Activated naive CD4-positive, alpha-beta T cell treated with anti-CD3 and anti-CD28 coated beads, Interleukin-2, amount 10 ng/mL, durations not matched to agents 7 days and 5 days (primary cell): ENCODE measurements at places on chromosomes 3 and 15.

GRCh38 chr3:128480717-128481437 is 12.1 kb downstream of the GATA2 start:
- DNase-seq, result no peak

GRCh38 chr3:123154020-123154985 is 47.4 kb upstream of the SEC22A start:
- DNase-seq, result no peak

GRCh38 chr3:14329116-14329830 is 73.1 kb upstream of the SLC6A6 start:
- no peak for DNase-seq

DNA sequence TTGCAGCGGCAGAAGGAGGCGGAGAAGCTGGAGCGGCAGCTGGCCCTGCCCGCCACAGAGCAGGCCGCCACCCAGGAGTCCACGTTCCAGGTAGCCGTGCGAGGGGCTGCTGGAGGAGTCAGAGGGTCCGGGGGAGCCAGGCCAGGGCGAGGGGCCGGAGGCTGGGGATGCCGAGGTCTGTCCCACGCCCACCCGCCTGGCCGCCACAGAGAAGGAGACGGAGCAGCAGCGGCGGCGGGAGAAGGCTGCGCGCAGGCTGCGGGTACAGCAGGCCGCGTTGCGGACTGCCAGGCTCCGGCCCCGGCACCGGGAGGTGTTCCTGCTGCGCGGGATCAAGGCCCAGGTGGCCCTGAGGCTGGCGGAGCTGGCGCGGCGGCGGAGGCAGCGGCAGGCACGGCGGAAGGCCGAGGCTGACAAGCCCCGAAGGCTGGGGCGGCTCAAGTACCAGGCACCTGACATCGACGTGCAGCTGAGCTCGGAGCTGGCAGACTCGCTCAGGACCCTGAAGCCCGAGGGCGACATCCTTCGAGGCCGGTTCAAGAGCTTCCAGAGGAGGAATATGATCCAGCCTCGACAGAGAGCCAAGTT is 625.0 kb downstream of the MCTP2 start:
- DNase-seq, result no peak

GRCh38 chr15:101183226-101183930 is 68.5 kb downstream of the CHSY1 start:
- DNase-seq, result no peak

- DNase-seq, result no peak
Measured at GRCh38 chr15:48710952-48711495, 65.5 kb upstream of the FBN1 start.

DNA sequence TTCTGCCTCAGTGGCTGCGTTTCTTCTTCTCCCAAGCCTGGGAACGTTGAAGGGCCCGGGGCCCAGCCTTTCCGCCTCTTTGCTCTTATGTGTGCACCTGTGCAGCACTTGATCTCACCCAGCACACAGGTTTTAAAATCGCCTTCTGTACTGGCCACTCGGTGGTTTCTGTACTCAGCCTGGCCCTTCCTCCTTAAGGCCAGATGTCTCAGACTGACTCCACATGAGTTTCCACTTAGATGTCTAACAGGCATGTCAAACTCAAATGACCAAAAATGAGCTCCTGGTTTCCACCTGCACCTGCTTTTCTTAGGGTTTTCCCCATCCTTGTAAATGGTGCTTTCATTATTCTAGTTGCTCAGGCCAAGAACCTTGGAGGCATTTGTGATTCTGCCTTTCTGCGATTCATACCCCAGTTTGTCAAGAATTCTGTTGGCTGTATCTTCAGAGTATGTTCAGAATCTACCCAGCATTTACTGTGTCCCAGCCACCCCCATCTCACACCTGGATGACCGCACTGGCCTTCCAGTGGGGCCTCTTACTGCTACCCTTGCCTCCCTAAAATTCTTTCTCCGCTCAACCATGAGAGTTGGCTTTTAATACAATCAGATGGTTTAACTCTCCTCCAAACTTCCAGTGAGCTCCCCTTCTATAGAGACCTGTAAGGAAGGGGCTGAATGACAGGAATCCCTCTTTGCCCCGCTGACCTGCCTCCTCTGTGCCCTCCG is 2.2 kb upstream of the TRAK1 start:
- no peak for DNase-seq

DNA sequence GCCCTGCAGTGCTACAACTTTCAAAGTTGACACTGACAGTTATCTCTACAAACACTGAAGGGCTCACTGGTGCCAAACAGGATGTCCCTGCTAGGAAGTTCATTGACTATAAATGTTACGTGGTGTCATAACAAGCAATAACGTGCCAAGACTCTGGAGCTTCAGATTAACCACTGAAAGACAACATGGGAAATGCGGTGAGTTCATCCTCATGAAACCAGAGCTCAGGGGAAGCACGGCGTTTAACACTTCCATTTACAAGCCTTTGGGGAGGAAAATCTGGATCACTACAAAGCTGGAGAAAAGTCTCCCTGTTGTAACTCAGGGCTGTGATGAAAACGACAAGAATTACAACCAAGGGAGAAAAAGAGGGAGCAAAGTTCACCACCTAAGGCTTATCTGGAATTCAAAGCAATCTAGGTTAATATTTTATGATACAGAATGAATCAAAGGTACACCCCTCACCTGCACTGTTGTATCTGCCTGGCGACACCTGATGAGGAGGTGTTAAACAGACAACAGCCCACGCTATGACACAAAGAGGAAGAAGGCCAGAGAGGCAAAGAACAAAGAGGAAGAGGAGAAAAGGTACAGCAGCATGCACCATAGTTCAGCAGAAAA is 27.0 kb downstream of the SHQ1 start:
- DNase-seq, result peak; percentile 31

DNA sequence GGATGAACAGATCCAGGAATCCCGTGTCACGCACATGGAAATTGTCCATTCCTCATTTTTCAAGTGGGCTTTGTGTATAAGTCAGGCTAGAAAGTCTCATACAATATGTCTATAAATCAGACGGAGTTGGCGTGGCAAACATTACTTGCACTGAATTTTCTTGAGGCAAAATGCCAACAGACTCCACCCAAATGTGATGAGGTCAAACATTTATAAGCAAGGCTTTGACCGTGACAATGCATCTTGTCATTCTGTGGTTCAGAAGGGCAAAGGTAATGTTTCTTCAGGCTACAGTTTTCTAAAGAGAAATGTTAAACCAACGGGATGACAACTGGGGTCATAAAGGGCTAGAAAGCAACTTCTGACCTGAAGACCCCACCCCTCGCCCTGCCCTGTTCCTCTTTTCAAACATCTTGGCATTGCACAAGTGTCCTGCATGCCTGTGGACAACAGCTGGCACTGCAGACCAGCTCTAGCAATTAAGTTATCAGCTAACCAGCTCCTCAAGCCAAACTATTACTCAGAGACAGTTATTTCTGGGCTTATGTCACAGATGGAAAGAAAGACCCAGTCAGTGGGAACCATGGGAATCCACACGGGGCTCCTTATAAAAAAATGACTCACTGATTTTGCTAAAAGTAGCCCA is 36.5 kb upstream of the SPTBN5 start:
- no peak for DNase-seq

- no peak for DNase-seq
Measured at GRCh38 chr3:107368654-107369398, 8.4 kb upstream of the CCDC54 start.

DNA sequence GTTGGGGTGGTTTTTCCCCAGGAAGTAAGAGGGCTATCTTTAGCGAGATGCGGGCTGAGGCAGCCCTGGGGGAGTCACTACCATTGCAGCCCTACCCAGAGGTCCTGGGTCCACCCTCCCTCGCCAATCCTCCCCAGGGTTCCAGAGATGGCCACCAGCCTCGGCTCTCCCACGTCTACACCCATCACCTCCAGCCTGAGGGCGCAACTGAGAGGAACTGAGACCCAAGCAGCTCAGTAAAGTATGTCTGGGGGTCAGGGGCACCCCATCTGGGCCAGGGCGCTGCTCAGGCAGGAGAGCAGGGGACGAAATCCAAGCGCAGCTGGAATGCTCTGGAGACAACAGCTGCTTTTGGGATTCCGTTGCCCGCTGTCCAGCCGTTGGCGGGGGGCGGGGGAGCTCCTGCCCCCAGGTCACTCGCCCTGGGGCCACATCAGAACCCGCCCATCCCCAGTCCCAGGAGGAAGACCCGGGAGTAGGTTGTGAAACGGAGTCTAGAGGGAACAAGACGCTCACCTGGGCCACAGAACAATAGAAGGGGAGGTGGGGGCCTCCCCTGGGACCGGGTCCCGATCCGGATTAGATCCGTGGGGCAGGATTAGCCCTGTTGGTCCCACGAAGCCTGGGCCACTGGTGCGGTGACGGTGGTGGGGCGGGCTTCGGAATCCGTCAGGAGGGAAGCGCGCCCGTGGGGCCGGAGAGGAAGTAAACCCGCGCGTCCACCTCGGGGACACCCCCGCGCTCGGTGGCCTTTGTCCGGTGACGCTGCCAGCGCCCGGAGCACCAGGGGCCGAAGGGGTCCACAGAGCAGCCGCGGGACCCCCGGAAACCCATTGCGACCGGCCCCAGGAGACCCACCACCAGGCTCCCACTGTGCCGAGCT is 1.4 kb upstream of the NDUFAF3 start:
- DNase-seq, result peak; percentile 59

- DNase-seq, result no peak
Measured at GRCh38 chr3:60386306-60386705, 864.9 kb downstream of the FHIT start.

- DNase-seq, result no peak
Measured at GRCh38 chr15:71656425-71656824, 153.9 kb upstream of the NR2E3 start.

GRCh38 chr3:96334779-96335178 is 479.6 kb upstream of the EPHA6 start:
- DNase-seq, result no peak

GRCh38 chr3:10723991-10724390 is 92.0 kb upstream of the SLC6A11 start:
- DNase-seq, result no peak

DNA sequence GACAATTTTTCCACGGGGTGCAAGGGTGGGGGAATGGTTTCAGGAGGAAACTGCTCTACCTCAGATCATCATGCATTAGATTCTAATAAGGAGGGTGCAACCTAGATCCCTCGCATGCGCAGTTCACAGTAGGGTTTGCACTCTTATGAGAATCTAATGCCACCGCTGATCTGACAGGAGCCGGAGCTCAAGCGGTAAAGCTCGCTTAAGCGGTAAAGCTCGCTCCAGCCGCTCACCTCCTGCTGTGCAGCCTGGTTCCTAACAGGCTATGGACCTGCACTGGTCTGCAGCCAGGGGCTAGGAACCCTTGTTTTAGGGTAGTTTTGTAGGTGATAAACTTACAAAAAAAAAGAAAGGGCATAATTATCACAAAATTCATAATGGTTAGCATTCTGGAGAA is 53.9 kb upstream of the RYR3 start:
- no peak for DNase-seq

GRCh38 chr15:64746356-64746755 is 29.0 kb downstream of the RBPMS2 start:
- DNase-seq, result no peak

GRCh38 chr3:64022451-64023186 is 675 bp downstream of the PSMD6 start:
- DNase-seq, result peak; percentile 39

GRCh38 chr3:75303741-75304140 is 360.4 kb upstream of the FRG2C start:
- DNase-seq, result no peak

DNA sequence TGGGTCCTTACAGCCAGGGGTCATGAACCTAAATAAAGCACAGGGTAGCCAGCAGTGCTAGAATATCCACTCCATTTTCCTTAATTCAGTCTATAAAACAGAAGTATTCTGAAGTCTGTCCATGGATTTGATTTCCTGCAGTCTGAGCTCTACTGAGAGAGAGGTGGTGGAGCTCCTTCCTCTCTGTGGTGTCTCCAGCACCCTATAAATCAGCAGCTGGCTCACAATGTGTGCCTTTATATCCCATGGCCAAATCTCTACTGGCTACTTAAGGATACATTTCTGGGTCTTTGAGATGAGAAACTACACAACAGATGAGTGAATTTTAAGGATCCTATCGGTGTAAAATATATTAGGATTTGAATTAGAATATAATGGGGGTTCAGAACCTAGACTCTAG is 339.9 kb upstream of the RBMS3 start:
- no peak for DNase-seq

DNA sequence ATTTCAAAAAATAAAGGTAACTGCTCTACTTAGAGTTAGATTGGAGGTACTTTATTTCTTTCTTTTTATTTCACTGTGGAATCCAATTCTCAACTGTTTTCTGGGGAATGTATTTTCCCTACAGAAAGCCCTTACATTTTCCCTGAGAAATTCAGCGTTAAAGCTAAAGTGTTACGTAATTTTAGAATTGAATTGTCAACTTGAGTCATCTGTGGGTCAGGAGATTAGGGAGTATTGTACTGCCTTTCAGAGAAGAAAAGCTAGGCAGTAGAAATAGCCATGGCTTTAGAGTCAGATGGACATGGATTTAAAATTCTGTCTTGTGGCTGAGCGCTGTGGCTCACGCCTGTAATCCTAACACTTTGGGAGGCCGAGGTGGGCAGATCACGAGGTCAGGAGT is 728.6 kb downstream of the ROBO1 start:
- DNase-seq, result no peak

DNA sequence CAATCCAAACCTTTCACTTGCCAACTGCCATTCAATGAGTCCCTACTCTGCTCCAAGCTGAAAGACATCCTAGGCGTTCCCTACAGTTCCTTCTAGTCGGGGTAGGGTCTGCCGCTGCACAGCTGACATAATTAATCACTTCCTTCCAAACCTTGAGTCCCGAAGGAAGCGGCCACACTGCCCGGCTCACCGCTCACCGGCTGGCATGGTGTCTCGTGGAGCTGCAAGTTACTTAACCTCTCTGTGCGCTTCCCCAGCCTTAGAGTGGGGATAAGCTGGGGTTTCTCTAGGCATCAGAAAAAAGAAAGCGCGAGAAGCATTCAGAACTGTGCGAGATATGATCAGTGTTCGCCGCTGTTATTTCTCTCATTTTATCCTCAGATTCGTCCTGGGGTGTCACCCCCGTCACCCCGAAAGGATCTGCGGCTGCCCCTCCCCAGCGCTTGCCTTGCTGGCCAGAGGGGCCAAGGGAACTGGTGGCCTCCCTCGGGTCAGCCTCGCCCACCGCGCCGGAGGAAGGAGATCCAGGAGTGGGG is 748 bp downstream of the MRPS25 start:
- peak; percentile 59 for DNase-seq

DNA sequence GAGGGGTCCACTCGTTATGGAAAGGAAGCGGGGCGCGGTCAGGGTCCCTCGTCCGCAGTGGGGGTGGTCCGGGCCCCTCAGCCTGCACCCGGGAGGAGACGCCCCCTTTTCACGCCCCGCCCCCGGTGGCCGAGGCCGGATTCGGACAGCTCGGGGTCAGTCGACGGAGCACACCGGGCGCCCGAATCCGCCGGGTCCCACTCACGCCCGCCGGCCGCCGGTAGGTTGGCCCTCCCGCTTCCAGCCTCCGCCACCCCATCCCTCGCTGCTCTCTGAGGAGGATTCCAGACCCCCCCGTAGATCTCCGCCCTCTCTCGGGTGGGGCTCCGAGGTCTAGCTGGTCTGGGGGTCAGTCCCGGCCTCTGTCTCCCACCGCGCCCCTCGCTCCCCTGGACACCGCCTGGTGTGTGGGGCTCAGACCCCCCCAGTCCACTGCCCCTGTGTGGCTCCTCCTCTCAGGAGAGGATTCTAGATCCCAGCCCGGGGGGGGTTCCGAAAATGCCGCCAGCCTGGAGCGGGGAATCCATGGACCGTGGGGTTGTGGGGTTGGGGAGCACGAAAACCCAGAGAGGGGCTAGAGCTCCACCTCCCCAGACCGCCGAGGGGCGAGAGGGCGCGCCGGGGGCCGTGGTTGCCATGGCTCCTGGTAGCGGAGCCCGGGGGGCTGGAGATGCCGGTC is 725 bp downstream of the CHL1 start:
- no peak for DNase-seq
